ENCODE measurements at places on chromosomes 3 and 15. TPM values are rescaled to one million over a fixed set of nuclear protein-coding genes. Genes with fewer than 3 reads are reported as not detected.

- no peak for DNase-seq
Measured at GRCh38 chr15:89496155-89497098, at the start of gene RHCG. RHCG (minus strand) TSS chr15:89496583; CDS start chr15:89496544, 39 bp downstream.

- no peak for DNase-seq
Measured at GRCh38 chr3:132538072-132538471, 59.0 kb upstream of the ACKR4 start.

- DNase-seq: no peak
Measured at GRCh38 chr15:89794627-89795241, 18.6 kb downstream of the MESP2 start.

GRCh38 chr3:152267831-152268554 lies 736 bp upstream of the MBNL1 start:
- DNase-seq: no peak

TGM4 gene
- total RNA-seq: not detected

Data from uterus (tissue), 4 donors.